ENCODE measurements at places on chromosomes 2 and 18.

DNA sequence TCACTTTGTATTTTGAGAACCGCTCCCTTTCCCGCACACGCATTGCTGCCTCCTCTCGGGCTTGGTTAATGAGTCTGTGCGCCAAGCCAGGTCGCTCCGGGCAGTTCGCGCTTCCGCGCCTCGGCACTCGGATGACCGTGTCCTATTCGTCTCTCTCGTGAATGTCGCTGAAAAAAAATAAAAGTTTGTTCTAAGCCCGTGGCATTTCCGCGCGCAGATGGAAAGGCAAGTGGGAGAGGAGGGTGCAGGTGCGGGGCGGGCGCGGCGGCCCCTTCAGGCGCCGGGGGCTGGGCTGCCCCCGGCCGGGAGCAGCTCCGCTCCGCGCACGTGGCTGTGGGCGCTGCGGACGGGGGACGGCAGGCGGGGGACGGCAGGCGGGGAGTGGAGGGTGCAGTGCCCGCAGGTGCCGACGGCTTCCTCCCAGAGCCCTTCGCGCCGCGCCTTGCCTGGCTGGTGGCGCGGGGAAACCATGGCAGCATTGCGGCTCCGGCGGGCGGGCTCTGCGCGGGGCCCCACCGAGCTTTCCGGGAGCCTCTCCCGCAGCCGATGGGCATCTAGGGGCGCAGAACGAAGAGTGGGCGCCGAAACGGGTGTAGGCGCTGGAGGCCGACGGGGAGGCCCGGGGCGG, 159.6 kb upstream of the SIX2 start:
- DNase-seq: no peak

GRCh38 chr2:68755071-68755470, 20.5 kb downstream of the ARHGAP25 start:
- no peak for DNase-seq

- no peak for DNase-seq
Measured at GRCh38 chr2:220076734-220077133, 449.3 kb downstream of the SLC4A3 start.

DNA sequence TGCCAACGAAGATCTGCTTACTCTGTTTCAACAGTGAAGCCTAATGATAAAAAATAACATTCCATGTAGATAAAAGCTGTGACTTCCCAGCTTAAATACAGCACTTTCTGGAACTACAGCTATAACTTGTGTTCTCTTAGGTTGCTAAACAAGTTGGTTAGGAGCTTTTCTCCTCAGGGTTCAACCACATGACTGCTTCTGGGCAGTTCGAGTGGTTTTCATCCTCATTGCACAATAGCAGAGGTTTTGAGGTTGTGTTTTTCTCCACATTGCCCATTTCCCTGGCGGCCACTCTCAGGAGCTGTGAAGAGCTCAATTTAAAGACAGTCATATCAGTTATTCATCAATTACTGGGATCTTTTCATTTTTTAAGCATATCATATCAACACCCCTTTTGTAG, 102.2 kb upstream of the CYP1B1 start:
- DNase-seq: no peak

DNA sequence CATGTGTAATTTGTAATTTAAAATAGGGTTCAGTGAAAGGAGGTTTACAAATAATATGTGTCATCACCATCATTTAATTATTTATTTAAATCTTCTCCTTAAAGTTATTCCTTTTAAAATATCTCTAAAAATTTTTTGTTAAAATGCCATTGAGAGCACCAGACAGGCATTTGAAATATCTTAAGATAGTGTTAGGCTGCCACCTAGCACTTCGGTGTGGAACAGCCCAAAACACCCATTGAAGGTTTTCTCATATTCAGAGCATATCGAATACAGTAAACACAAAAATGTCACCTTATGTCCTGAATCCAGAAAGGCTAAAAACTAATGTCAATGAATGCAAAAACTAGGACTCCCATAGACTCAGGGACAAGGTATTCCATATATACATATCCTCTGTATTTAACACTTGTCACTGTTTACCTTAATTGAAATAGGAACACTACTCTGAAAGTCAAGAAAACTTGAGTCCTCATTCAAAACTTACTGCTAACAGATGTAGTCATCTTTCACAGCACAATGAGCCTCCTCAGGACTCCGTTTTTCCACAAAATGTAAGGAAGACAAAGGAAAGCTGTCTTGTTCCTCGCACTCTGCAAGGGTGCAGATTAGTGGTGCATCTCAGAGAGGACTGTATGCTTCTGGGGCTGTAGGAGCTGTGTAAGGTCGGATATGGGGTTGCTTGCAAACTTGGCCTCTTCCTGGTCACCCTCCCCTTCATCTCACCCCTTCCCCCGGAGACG, 329.5 kb downstream of the PAX3 start:
- no peak for DNase-seq

DNA sequence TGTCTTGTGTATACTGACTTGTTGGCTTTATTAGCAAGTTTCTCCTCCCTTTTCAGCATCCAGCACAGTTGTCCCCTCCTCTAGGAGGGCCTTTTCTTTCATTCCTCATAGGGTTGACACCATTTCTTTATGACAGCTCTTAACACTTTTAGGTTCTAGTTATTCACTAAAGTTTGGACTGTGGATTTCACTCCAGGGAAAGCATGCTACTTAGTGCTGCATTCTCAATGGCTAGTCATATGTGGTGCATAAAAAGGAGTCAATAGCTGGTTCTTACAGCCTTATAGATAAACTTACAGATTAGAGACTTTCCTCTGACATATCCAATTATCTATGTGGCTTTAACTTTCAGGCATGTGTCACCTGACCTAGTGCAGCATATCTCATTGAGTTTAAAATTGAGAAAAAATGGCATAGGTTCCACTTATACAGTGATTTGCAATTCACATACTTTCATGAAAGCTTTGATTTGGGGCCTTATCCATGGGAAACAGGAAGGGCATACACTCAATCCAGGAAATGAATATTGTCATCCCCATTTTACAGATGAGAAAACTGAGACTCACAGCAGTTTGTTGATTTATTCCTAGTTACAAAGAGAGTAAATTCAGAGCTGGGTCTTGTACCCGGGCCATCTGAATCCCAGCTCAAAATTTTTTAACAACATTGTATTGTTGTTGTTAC, 289.7 kb downstream of the LPIN1 start:
- no peak for DNase-seq

DNA sequence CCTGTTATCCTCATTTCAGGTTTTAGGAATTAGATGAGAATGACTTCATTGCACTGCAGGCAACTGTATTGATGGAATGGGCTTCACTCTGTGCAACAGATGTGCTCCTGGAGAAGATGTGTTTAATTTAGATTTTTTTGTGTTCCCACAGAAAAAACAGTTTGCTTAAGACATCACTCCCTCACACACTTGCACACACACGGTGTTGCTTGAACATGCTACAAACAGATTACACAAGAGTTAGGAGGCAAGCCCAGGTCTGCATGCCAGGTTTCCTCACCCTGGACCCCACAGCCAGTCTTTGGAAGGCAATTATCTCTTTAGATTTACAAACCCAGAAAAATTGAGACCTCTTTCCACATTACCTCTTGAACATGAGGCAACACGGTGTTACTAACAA, 93.7 kb upstream of the KLHL29 start:
- DNase-seq: no peak

DNA sequence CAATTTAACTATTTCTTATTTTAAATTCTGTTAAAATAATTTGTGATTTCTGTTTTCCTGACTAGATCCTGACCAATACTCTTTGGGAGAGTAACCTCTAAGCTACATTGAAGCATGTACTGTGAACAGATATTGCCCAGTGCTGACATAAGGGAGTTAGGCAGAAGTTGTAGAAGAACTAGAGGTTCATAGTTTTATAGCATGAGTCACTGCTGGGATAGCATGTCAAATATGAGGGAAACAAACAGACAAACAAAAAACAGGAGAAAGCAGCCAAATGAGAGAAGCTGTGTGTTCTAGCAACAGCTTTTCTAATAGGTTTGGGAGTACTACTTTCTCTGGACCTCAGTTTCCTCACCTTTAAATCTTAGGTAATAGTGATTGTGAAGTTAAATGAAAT, 72.4 kb downstream of the CERS6 start:
- DNase-seq: no peak

DNA sequence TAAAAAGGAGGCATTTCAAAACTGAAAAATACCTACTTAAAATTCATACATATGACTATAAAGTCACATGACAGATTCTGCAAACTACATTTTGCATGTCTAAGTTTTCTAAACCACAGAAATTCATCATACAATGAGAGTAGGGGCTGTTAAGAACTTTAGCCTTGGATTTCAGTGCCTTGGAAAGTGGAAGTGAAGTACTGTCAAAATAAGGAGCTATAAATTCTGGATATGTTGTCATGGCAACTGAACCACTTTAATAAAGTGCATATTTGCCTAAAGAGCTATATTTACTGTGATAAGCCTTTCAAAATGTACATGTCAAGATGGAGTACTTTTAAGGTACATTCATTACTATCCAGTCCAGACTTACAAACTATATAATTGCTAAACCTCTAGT, 227.1 kb downstream of the RAB3GAP1 start:
- DNase-seq: no peak

DNA sequence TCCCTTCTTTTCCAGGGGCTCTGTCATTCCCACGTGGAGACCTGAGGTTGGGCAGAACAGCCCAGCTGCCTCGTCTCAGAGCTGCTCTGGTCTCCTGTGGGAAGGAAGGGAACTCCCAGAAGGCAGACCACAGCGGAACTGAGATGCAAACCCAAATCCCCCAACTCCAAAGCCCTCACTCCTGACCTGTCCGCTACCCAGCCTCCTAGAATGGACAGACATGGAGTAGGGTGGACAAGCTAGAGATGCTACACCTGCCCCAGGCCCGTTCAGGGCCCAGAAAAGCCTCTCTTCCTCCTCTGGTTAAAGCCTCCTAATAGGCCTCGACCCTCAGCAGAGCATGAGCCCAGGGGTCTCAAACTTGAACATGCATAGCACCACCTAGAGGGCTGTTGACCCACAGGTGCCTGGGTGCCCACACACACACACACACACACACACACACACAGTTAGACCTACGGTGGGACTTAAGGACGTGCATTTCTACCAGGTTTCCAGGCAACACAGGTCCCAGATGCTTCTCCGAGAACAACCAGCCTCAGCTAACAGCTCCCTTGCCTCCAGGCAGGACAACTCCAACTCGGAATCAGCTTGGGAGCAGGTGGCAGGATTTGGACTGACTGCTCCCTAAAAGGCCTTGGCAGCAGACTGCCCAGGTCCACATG, 93.5 kb downstream of the TNS1 start:
- no peak for DNase-seq

- DNase-seq: no peak
Measured at GRCh38 chr2:168174756-168175155, 72.6 kb downstream of the STK39 start.

GRCh38 chr2:198385856-198386255, 581.5 kb downstream of the PLCL1 start:
- no peak for DNase-seq

DNA sequence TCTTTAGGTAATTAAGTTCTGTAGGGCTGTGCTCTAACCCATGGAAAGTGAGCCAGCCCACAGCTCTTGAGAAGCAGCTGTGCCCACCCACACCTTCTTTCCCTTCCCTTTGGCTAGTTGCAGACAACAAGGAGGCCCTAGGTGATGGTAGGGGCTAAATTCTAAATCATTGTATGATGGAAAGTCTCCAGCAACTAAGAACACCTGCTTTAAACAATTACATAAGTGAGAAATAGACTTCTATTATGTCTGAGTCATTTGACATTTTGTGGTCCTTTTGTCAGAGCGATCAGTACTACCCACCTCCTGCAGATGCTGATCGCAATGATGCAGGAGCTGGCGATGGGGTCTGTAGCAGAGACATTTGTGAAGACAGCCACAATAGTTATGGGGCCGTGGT, 79.6 kb downstream of the TEX51 start:
- no peak for DNase-seq

GRCh38 chr2:78175645-78176044, 653.5 kb upstream of the LRRTM4 start:
- DNase-seq: no peak

- DNase-seq: no peak
Measured at GRCh38 chr18:47560723-47561715, 309.6 kb upstream of the SKOR2 start.

DNA sequence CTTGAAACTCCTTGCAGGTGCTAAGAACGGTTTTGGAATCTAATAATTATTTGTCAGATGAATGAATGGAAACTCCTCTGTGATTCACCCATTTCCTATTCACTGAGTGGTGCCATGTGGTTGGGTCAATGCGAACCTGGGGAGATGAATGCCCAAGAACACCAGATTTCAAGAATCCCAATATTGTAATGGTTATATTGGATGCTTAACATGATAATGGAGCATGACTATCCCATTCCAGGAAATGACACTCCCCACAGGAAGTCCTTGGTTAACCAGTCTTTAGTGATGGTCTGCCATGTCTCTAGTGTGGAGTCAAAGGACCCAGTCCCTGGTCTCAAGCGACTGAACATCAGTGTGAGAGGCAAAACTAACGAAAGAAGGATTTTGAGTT, 67.9 kb upstream of the ST3GAL5 start:
- DNase-seq: no peak

DNA sequence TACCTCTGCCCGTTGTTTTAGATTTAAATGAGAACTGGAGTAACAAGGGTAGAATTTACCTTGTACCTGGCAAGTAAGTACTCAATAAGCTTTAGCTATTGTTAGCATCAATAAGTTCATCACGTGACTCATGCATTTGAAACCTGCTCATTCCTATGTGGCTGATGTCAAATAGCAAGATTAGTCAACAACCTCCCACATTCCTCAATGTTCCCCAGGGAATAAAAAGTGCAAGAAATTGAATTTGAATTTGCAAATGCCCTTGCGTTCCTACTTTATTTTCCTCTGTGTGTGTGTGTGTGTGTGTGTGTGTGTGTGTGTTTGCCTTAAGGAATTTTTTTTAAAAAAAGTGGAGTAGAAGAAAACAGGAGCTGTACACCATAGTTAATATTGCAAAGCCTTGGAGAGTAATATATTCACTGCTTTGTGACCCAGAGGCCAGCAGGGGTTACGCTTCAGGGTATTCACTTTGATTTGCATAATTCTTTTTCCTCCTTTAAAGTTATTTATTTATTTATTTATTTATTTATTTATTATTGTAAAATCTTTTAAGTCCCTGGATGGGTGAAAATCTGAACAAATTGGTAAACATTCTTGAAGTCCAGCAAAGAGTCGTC, 43.9 kb upstream of the DNAH7 start:
- DNase-seq: no peak

DNA sequence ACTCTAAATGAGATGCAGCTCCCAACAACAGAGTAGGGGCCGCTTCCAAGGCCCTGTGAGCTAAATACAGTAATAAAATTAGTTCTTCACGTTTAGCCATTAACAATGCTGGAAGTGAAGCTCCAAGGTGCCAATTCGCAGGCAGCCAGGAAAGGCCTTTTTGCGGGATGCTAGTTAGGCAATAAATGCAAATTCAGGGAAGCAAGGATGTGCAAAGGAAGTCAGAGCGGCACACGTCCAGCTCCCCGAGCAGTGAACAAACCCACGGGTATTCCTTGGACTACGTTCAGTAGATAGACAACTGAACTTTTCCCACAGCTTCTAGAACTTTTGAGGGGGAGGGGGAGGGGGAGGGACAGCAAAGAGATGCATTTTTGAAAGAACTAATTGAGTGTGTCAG, 6.9 kb downstream of the ZNF516 start:
- no peak for DNase-seq

- DNase-seq: no peak
Measured at GRCh38 chr2:167017021-167017420, 128.7 kb downstream of the XIRP2 start.

GRCh38 chr2:80348953-80349352, 44.4 kb upstream of the LRRTM1 start:
- DNase-seq: no peak

Measured in NCI-H2029 treated with DMSO at 0.1 percent for 48 hours (cell line).